ENCODE measurements at places on chromosomes 7 and 10. TPM values are rescaled to one million over a fixed set of nuclear protein-coding genes. Genes with fewer than 3 reads are reported as not detected.

DNA sequence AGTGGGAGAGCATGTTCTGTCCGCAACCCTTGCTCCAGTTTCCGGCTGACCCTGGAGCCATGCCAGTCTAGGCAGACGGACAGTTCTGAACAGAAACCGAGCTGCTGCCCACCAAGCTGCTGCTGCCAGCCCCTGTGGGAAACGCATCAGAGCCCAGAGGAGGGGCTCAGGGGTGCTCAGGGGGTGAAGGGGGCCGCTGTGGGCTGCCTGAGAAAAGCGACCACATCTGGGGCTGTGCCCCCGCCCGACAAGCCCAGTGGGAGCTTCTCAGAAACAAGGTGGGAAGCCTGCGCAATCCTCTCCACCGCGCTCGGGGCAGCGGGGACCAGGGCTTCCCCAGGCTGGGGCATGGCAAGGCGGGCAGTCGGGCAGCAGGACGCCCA lies 38.8 kb upstream of the CFAP46 start:
- DNase-seq = no peak

DNA sequence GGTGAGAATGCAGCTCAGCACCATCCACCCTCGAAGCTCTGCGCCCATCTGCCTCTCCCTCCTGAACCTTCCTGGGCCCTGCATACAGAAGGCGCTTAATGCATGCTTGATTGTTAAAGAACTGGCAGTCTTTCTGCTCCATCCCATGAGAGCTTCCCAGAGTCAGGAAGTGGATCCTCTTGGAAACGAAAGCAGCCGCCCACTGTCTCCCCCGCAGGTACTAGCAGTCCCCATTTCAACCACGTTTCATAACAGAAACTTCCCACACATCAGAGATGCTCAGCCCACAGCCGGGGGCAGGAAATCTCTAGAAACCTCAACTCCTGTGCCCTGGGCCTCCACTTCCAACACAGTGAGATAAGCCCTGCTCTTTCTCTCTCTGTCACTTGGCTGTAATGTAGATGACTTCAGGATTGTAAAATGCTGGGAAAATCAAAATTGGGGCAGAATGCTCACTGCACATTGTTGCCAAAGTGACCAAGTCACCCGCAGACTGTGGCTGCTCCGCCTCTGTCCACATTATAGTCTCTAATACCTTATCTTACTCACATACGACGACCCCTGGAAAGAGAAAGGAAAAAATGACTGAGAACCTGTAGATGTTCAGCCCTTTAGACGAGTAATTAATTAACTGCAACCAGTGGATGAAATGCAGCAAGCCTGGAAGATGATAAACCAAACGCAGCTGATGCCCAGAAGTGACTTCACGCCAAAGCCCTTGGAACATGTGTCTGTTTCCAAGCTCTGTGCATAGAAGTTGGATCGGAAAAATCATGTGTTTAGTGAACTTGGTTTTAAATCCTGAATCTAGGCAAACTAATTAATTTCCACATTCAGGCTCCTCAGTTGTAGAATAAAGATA lies 28.5 kb downstream of the GSDME start:
- DNase-seq = no peak

- DNase-seq = no peak
These were observed 37.2 kb upstream of the PAPSS2 start for GRCh38 chr10:87622314-87623004.

DNA sequence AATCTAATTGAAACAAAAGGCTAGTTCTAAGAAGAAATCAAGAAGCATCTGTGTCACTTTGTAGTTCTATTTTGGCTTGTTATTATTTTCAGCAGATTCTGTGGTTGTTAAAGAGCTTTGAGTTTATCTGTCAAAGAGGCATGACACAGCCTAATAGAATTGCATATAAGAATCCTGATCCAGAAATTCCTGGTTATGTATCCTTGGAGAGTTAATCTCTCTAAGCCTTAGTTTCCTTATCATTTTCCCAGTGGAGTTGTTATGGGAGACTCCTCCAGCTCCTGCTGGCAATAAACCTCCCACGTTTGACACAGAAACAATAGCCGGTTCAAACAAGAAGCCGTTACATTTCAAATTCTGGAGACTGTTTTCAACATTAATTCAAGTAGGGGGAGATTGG lies 288.3 kb downstream of the SDHAF3 start:
- DNase-seq = no peak

- DNase-seq = no peak
These were observed 50.9 kb downstream of the DCLRE1A start for GRCh38 chr10:113802997-113803396.

GRCh38 chr10:49111320-49111698 lies 4.0 kb downstream of the VSTM4 start:
- DNase-seq = no peak

- no peak for DNase-seq
These were observed 427.4 kb upstream of the MGMT start for GRCh38 chr10:129039406-129040370.

- no peak for DNase-seq
These were observed 56.1 kb downstream of the CHST15 start for GRCh38 chr10:124037286-124037685.

DNA sequence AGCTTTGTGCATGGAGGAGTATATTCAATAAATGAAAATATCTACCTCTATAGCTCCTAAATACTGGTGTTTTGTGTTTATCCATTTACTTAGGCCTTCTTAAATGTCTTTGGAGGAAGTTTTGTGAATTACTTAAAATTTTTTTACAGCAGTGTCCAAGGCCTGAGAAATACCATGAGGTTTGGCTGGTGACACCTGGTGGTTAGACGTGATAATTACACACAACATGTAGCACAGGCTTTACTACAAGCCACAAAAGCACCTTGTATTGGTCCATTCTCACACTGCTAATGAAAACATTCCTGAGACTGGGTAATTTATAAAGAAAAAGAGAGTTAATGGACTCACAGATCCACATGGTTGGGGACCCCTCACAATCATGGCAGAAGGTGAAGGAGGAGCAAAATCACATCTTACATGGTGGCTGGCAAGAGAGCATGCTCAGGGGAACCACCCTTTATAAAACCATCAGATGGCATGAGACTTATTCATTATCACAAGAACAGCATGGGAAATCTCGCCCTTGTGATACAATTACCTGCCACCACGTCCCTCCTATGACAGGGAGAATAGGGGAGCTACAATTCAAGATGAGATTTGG lies 20.6 kb downstream of the HYAL4 start:
- peak; percentile 70 for DNase-seq

GRCh38 chr10:128160297-128160711 lies 34.1 kb upstream of the MKI67 start:
- DNase-seq = no peak

GRCh38 chr7:150307904-150308303 lies 15.3 kb upstream of the LRRC61 start:
- no peak for DNase-seq

DNA sequence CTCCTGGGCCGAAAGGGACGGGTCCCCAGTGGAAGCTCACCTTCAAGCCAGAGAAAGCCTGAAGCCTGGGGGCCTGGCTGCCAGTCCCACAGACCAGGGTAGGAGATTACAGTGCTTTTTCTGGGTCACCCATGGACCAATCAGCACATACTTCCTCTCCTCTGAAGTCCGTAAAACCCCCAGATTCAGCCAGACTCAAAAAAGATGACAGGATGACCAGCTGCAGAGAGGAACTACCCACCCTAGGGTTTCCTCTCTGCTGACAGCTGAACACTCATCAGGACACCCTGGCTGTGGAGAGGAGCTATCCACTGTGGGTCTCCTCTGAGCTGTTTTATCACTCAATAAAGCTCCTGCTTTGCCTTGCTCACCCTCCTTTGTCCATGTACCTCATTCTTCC lies 78.0 kb downstream of the SAMD9 start:
- no peak for DNase-seq

DNA sequence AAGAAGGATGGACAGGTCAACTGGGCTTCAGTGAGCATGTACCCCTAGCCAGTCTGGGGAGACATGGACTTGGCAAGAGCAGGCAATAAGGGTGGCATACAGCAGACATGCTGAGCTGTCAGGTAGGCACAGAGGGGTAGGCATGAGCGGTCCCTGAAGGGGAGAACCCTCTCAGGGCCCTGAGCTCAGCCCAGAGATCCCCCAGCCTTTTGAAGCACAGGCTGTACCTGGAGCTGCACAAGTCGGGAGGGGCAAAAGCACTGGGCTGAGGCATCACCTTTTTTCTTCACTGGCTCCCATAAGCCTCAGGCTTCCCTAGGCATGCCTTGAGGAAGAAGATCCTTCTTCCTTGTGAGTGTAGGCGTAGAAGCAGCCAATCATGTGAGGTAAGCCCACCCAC lies 42.3 kb downstream of the ZNF727 start:
- DNase-seq = no peak

- no peak for DNase-seq
These were observed 16.5 kb downstream of the CREB3L2 start for GRCh38 chr7:137985253-137985896.

DNA sequence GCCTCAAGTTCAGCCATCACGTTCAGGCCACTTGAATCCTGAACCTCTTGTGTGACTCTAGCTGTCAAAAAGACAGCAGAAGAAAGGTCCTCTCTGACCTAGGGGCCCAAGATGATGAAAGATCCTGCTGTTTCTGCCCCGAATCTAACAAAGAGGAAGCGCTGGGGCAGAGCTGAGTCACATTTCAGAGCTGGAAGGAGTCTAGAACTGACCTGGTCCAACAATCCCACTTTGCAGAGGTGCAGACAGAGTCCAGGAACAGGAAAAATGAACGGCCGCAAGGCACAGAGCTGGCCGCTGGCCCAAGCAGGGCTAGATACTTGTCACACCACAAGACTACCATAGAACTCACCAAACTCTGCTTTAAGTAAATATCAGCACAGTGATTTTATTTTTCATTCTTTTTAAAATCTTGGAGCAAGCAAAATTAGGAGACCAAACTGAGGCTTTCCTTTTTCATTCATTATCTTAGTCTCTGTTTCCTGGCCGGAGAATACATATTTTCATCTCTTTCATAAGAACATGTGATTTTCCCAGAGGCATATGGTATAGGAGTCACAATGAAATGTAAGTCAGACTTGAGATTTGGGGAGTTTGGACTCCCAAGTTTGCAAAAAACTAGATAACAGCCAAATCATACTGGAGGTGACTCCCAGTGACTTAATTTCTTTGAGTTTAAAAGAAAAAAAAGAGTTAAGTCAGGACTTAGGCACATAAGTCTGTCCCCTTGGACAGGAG lies 52.8 kb downstream of the CHST15 start:
- no peak for DNase-seq

DNA sequence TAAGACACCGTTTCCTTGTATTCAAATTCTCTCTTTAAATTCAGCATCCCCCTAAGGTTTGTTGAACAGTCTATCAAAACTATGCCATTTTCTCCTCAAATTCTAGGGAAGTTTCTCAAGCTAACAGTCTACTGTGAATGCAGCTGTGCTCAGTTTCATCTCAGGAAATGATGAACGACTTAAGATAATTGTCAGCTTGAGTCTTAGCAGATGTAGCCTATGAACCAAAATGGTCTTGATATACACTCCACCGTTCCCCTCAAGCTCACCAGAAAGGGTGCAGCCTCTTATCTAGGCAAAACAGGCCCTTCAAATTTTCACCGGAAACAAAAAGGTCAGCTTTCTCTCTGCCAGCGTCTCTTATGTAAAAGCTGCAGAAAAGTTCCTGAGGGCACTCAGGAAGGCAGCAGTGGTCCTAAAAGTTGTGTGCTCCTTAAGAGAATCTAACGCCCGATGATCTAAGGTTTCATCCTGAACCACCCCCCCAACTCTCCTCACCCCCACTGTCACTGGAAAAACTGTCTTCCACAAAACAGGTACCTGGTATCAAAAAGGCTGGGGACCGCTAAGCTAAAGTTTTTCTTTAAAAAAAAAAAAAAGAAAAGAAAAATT lies 2.1 kb downstream of the DNAJC9 start:
- no peak for DNase-seq

GRCh38 chr7:148906707-148907498 lies 22.8 kb upstream of the EZH2 start:
- DNase-seq = no peak

DNA sequence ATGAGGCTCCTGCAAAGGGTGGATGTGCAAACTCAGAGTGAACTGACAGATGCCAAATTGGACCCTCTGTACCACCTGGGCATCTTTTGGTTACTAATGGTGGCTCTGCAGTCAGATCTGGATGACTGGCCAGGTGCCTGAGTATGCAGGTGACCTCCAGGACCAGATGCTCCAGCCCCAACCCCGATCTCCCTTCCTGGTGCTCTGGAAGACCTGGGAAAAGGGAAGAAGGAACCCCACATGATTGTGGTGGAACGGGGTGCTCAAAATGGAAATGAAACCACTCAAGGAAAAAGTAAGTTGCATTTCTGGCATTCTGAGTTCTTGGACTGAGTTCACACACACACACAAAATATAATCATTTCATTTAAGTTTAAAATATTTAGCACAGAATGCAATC lies 9.8 kb upstream of the AEBP1 start:
- no peak for DNase-seq

- no peak for DNase-seq
These were observed 97.7 kb upstream of the MTPN start for GRCh38 chr7:136074843-136075242.

The TNS3 gene
- total RNA-seq = 147 TPM

The ASB15 gene
- total RNA-seq = not detected

The NPSR1 gene
- not detected for total RNA-seq

The EPHA1 gene
- not detected for total RNA-seq

The ABCB4 gene
- total RNA-seq = 0.27 TPM

The EBLN1 gene
- not detected for total RNA-seq

The CREB5 gene
- 8.0 TPM for total RNA-seq

The USP54 gene
- total RNA-seq = 19.1 TPM

The ACHE gene
- total RNA-seq = 0.15 TPM

The SUN3 gene
- 1.1 TPM for total RNA-seq

The SYCE1 gene
- total RNA-seq = not detected

The ITGB8 gene
- total RNA-seq = 107 TPM

The OR2A25 gene
- total RNA-seq = not detected

The VAX1 gene
- total RNA-seq = not detected

The SP8 gene
- 0.08 TPM for total RNA-seq

The GOLGA7B gene
- 0.04 TPM for total RNA-seq
